ENCODE measurements at places on chromosomes 3 and 15. TPM values are rescaled to one million over a fixed set of nuclear protein-coding genes. Genes with fewer than 3 reads are reported as not detected.

DNA sequence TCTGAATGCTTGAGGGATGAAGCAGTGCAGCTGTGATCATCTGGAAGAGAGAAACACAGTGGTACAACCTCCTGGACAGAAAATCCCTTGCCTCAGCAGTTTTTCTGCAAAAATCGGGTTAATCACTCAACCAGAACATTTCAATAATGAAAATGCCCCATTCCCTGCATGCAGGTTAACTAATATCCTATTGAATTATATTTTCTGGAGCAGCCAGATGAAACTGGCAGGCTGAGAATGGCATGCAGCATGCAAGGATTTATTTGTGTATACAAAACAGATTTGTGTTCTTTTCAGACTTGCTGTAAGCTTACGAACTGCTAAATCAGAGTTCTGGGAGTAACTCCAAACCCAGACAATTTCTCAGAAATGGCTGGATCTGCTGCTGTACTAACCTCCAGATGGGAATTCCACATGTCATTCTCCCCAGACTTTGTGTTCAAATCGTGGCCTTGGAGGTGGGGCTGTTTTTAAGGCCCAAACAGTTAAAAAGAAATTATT, 39.1 kb downstream of the SLC9A9 start:
- no peak for DNase-seq
- no peaks in the 10 kb centered on the region for H3K36me3 ChIP-seq
- H3K27me3 ChIP-seq, result no peaks in the 10 kb centered on the region

- no peaks in the 10 kb centered on the region for H3K27me3 ChIP-seq
- no peak overlapping the region for H3K4me3 ChIP-seq
- DNase-seq, result no peak
- no peaks in the 10 kb centered on the region for H3K4me1 ChIP-seq
- no peaks in the 10 kb centered on the region for H3K36me3 ChIP-seq
These were observed 489.6 kb downstream of the ROBO2 start for GRCh38 chr3:77529522-77529921.

- no peaks in the 10 kb centered on the region for H3K36me3 ChIP-seq
- DNase-seq, result no peak
- no peak overlapping the region for H3K27ac ChIP-seq
- H3K4me1 ChIP-seq, result no peaks in the 10 kb centered on the region
- H3K27me3 ChIP-seq, result no peaks in the 10 kb centered on the region
- no peak overlapping the region for H3K4me3 ChIP-seq
These were observed 32.2 kb downstream of the RPLP1 start for GRCh38 chr15:69484837-69485236.

GRCh38 chr15:35810007-35810406, 264.0 kb upstream of the DPH6 start:
- no peak overlapping the region for H3K4me3 ChIP-seq
- H3K27me3 ChIP-seq, result no peaks in the 10 kb centered on the region
- H3K4me1 ChIP-seq, result no peaks in the 10 kb centered on the region
- DNase-seq, result no peak
- no peaks in the 10 kb centered on the region for H3K36me3 ChIP-seq

- H3K4me3 ChIP-seq, result no peak overlapping the region
- H3K4me1 ChIP-seq, result peaks cover 3% of the 10 kb centered on the region
- H3K36me3 ChIP-seq, result no peaks in the 10 kb centered on the region
- peaks cover 26% of the 10 kb centered on the region for H3K27me3 ChIP-seq
These were observed 214.3 kb downstream of the ARRDC4 start for GRCh38 chr15:98174841-98175240.

Gene ZIC1
- not detected for total RNA-seq

Gene QRICH1
- total RNA-seq, result 164 TPM

DNA sequence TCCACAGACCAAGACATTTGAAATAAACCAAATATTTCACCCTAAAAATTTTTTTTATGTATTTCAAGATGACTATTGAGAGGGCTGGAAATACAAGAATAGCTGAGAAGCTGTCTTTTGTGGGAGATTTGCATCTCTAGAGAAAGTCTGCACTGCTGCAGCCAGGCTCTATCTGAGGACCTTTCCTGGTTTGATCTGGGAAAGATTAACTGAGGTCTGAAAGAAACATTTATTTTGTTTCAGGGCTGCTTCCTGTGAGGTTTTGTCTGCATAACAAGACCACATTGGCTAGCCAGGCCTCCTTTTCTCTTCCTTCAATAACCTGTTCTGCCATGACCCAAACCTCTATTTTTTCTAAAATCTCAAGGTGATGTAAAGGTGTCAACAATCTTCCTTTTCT, 117.5 kb upstream of the ARHGEF26 start:
- H3K27me3 ChIP-seq, result no peaks in the 10 kb centered on the region

DNA sequence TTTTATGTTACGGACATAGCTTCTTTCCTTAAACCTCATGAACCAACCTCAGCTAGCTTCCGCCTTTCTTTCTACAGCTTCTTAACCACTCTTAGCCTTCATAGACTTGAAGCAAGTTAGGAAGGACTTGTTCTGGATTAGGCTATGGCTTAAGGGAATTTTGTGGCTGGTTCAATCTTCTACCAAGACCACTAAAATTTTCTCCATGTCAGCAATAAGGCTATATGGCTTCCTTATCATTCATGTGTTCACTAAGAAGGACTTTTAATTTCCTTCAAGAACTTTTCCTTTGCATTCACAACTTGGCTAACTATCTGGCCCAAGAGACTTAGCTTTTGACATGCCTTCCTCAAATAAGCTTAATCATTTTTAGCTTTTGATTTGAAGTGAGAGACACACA, 24.5 kb downstream of the CCPG1 start:
- no peak for DNase-seq
- H3K4me3 ChIP-seq, result no peak overlapping the region
- no peaks in the 10 kb centered on the region for H3K4me1 ChIP-seq
- H3K36me3 ChIP-seq, result peaks cover 8% of the 10 kb centered on the region
- no peak overlapping the region for H3K27ac ChIP-seq
- H3K27me3 ChIP-seq, result no peaks in the 10 kb centered on the region

Gene SENP8
- total RNA-seq, result 1.3 TPM

DNA sequence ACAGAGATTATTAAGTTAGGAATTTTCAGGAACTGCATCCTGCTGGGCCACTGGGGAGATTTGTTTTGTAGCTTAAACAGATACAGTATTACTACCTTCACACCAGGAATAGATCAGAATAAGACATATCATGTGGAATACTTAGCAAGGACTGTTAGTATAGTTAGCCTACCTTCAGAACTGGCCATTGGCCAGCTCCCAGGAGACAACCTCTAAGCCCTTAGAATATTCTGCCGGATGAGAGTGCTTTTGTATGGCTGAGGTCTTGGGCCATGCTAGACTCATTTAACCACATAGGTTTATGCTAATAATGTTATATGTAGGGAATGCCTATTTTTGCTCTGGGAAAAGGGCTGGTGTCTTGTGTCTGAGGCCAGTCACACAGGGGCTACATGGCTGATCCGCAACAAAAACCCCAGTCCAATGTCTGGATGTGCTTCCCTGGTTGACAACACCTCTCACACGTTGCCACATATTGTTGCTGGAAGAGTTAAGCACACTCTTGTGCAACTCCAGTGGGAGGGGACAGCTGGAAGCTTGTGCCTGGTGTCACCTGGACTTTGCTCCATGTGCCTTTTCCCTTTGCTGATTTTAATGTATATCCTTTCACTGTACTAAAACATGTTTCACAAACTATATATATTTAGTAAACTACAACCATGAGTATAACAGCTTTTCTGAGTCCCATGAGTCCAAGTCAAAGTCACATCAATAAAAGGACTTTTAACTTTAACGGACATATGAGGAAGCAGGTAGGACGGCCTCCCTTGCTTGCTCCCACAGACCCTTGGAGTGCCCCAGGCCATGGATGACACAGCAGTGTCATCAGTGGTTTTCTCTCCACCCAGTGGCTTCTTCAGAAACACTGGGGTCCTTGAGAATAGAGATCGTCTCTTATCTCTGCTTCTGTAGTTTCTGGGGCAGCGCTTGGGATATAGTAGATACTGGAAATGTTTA, 118.0 kb upstream of the C3orf80 start:
- H3K27ac ChIP-seq, result no peak overlapping the region
- DNase-seq, result no peak
- H3K27me3 ChIP-seq, result peaks cover 5% of the 10 kb centered on the region
- no peaks in the 10 kb centered on the region for H3K36me3 ChIP-seq
- no peak overlapping the region for H3K4me3 ChIP-seq

- H3K4me1 ChIP-seq, result no peaks in the 10 kb centered on the region
- no peak overlapping the region for H3K4me3 ChIP-seq
- H3K27me3 ChIP-seq, result peaks cover 7% of the 10 kb centered on the region
- no peak overlapping the region for H3K27ac ChIP-seq
- H3K36me3 ChIP-seq, result no peaks in the 10 kb centered on the region
- DNase-seq, result no peak
These were observed 964.9 kb upstream of the NR2F2 start for GRCh38 chr15:95365511-95366107.

GRCh38 chr3:166837535-166837934, 542.6 kb downstream of the ZBBX start:
- no peaks in the 10 kb centered on the region for H3K36me3 ChIP-seq
- DNase-seq, result no peak
- H3K4me3 ChIP-seq, result no peak overlapping the region
- no peaks in the 10 kb centered on the region for H3K27me3 ChIP-seq

Gene NUP210
- 204 TPM for total RNA-seq

- no peak overlapping the region for H3K27ac ChIP-seq
- DNase-seq, result no peak
- H3K4me3 ChIP-seq, result no peak overlapping the region
- peaks cover 2% of the 10 kb centered on the region for H3K4me1 ChIP-seq
- peaks cover 19% of the 10 kb centered on the region for H3K36me3 ChIP-seq
These were observed 23.4 kb downstream of the PARP16 start for GRCh38 chr15:65263313-65263712.

Gene SLC6A6
- 43.1 TPM for total RNA-seq

DNA sequence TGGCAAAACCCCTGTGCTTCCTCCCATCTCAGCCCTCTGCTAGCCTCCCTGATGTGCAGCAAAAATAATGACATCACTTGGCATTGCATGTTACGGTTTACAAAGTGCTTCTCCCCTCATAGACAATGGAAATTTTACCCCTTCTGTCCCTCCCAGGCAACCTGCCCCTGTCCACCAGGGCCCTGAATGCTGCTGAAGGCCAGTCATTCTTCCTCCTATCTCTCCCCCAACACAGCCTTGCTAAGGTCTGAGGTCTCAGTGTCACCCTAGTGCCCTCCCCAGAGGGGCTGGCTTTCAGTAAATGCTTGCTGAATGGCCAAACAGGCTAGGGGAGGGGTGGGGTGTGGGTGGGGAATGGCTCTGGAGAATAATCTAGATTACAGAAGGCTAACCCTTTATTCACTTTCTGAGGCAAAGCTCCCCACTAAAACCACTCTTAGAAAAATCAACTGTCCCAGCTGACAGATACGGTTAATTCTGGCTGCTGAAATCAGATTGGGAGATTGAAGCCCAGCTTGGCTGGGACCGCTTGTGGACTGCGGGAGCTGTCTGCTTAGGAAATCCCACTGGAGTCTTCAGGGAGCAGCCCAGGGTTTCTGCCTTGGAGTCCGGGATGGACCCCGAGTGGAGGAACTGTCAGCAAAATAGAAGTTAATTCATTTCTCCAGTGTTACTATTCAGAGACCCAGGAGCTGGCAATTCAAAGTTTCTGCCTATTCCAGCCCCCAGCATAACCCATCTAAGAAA, 22.9 kb downstream of the ANP32A start:
- H3K4me1 ChIP-seq, result peaks cover 91% of the 10 kb centered on the region
- peaks cover 39% of the 10 kb centered on the region for H3K36me3 ChIP-seq
- no peak for DNase-seq
- H3K27ac ChIP-seq, result peak overlapping the region; percentile 83

DNA sequence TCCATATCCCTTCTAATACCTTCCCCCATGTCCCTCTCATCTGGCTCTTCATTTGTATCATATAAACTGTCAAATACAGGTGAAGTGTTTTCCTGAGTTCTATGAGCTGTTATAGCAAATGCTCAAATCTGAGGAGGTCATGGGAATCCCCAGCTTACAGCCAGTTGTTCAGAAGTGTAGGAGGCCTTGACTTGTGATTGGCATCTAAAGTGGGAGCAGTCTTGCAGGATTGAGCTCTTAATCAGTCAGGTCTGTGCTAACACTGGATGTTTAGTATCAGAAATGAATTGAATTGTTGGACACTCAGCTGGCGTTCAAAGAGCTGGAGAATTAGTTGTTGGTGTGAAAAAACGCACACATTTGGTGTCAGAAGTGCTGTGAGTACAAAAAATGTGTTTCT, 65.0 kb downstream of the IFT57 start:
- no peak overlapping the region for H3K4me3 ChIP-seq
- no peaks in the 10 kb centered on the region for H3K27me3 ChIP-seq
- H3K4me1 ChIP-seq, result peaks cover 11% of the 10 kb centered on the region
- no peak overlapping the region for H3K27ac ChIP-seq
- H3K36me3 ChIP-seq, result no peaks in the 10 kb centered on the region

- DNase-seq, result no peak
- H3K4me1 ChIP-seq, result no peaks in the 10 kb centered on the region
These were observed 64.0 kb downstream of the P3H2 start for GRCh38 chr3:190056742-190057141.

GRCh38 chr3:143158014-143158988, 38.7 kb downstream of the CHST2 start:
- H3K4me1 ChIP-seq, result peaks cover 20% of the 10 kb centered on the region
- H3K27me3 ChIP-seq, result no peaks in the 10 kb centered on the region
- no peak overlapping the region for H3K27ac ChIP-seq
- no peak overlapping the region for H3K4me3 ChIP-seq
- no peaks in the 10 kb centered on the region for H3K36me3 ChIP-seq
- DNase-seq, result no peak

Gene SCAMP5
- total RNA-seq, result 3.0 TPM

DNA sequence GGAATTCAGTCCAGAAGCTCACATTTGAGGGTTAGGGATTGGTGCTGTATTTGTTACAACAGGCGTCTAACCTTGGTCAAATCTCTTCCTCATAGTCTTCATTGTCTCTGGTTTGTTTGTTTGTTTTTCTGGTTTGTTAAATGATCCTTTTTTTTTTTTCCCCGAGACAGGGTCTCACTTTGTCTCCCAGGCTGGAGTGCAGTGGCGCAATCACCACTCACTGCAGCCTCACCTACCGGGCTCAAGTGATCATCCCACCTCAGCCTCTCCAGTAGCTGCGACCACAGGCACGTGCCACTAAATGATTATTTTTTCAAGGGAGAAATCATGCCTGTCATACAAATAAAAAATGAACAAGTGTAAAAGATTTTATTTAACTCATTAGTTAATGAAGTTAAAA, 14.3 kb upstream of the ADPGK start:
- no peaks in the 10 kb centered on the region for H3K36me3 ChIP-seq
- peaks cover 38% of the 10 kb centered on the region for H3K27me3 ChIP-seq
- peak overlapping the region; percentile 52 for H3K4me3 ChIP-seq
- H3K4me1 ChIP-seq, result peaks cover 18% of the 10 kb centered on the region
- no peak for DNase-seq

DNA sequence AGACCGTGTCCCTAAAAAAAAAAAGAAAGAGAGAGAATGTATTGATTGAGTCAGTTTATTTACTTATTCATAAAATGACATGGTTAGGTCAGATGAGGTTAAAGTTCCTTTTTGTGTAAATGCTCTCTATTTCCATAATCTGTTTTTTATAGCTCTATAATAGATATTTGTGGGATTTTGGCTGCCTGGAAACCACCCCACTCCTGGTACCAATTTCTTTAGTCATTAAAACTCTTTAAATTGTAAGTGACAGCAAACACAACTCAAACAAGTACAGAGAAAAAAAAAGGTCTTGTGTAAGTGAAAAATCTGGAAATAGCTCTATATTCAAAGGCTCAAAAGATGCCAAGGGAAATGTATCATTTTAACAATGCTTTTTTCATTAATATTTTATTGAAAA, 11.0 kb upstream of the PPP4R2 start:
- peaks cover 6% of the 10 kb centered on the region for H3K27me3 ChIP-seq
- H3K36me3 ChIP-seq, result peaks cover 2% of the 10 kb centered on the region
- H3K27ac ChIP-seq, result no peak overlapping the region
- H3K4me1 ChIP-seq, result no peaks in the 10 kb centered on the region
- H3K4me3 ChIP-seq, result no peak overlapping the region

- no peaks in the 10 kb centered on the region for H3K36me3 ChIP-seq
- no peak within 1 kb of the TSS for H3K27ac ChIP-seq
- no peak for DNase-seq
- peaks cover 30% of the 10 kb centered on the region for H3K27me3 ChIP-seq
- H3K4me1 ChIP-seq, result no peaks in the 10 kb centered on the region
- H3K4me3 ChIP-seq, result no peak within 1 kb of the TSS
These were observed at the start of gene LRRC15 for GRCh38 chr3:194369522-194370279. Gene LRRC15, minus strand, starts transcription at chr3:194369743. Its CDS starts 8,700 bp downstream, at chr3:194361043.

Data from activated CD4-positive, alpha-beta T cell treated with anti-CD3 and anti-CD28 coated beads, Interleukin-2, amount 10 ng/mL, durations not matched to agents 7 days and 5 days (primary cell).